Psoas muscle (tissue), 8 donors: ENCODE measurements at places on chromosomes 12 and 14.
A peak's percentile ranks its signal among the peaks of the same experiment; 100 is the strongest.

GRCh38 chr12:26378711-26379110 is 183.3 kb downstream of the SSPN start:
- no peak for DNase-seq

DNA sequence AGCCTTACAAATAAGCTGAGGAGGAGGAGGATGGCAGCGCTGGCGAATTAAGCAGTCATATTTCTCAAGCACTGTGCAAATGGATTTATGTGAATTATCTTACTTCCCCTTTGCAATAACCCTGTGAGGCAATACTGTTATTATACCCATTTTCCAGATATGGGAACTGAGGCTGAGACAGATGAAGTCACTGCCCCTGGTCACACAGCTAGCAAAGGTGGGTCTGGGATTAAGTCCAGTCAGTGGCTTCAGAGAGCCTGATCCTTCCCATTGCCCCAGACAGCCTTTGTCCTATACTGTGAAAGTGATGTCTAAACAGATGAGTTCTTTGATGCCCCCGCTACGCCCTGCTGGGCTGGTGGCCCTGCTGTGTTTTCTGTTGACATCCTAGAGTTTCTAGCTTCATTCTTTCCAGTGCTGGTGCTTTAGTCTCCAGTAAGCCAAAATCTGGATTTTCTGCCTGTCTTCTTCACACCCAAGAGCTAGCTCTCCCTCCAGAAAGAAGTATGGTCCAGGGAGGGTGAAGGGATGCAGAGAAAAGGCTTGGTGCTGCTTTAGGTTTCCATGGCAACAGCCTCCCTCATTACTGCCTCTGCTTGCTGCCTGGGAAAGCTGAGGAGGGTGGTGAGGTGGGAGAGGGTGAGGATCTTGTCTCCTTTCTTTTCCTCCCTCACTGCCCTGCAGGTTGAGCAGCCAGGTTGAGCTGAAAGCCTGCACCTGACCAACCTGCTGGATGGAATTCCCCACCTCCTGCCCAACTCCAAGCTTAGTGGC is 30.7 kb downstream of the TMEM63C start:
- no peak for DNase-seq

GRCh38 chr14:59632381-59632780 is 55.8 kb upstream of the CCDC175 start:
- DNase-seq, result no peak

- no peak for DNase-seq
These were observed 68.3 kb downstream of the DERA start for GRCh38 chr12:15979096-15980092.

GRCh38 chr12:130195776-130196175 is 33.5 kb downstream of the FZD10 start:
- DNase-seq, result no peak

DNA sequence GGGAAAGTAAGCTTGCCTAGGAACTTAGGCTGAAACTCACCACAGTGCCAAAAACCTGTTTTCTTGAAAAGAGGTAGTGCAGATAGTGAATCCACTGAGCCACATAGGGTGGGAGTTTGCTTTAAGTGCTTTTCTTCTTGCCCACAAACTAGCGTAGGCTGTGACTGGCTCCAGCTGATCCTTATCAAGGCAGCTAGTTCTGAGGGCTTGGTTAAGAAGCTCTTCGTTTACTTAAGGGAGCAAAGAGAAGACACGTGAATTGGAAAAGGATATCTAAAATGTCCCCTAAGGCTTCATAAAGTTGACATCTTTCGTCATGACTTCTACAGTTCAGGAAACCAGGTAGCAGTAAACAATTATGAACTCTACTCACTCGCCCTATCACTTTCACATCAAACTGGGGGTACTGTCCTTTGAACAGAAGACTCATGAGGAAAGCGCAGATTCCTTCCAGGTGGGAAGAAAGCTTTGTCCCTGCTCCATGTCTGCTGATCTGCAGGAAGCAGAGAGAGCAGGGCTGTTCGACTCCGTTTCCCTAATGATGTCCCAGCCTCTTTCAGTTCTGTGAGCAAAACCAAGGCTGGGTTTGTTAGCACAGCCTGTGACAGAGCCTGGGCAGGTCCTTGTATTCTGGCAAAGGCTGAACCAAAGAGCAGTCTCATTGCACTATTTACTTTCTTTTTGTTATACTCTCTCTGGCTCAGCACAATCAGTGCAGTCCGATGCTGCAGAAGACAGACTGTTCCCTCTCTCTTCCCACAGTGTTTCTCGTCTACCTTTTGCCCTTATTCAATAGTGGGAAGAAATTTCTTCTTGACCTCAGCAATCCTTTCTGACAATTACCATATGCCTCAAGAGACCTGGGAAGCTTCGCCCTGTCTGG is 93.5 kb upstream of the ETV6 start:
- no peak for DNase-seq

DNA sequence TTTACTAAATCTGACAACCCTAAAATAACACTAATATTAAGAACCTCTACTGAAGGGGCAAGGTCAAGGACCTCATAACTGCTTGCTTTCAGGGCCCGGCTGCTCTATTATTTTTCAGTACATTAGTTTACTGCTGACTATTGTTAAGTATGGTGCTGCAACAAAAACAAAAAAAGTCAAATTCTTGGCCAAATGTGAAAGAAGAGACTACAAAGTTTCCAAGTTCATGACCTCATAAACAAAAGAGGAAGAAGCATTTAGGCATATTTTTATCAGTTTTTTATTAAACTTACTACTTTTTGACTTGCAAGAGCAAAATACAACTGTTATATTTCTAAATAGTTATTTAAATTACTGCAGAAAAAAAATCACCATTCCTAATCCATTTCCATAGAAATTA is 109.8 kb upstream of the GPHB5 start:
- DNase-seq, result no peak

DNA sequence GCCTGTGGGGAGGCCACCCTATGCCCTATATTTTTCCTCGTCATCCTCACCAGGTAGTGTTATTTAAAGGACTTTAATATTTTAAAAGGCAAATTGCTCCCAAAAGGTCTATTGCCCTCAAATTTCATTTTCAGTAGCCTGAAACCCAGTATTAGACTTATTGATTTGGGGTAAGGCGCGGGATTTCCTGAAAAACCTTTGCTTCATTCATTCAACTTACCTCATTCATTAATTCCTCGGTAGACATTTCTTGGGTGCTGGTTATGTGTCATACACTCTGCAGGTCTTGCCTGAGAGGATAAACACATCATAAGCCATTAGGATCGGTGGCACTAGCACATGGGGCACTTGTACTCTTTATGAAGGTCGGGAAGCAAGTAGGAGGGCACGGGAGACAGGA is 99.2 kb downstream of the ARF6 start:
- no peak for DNase-seq

DNA sequence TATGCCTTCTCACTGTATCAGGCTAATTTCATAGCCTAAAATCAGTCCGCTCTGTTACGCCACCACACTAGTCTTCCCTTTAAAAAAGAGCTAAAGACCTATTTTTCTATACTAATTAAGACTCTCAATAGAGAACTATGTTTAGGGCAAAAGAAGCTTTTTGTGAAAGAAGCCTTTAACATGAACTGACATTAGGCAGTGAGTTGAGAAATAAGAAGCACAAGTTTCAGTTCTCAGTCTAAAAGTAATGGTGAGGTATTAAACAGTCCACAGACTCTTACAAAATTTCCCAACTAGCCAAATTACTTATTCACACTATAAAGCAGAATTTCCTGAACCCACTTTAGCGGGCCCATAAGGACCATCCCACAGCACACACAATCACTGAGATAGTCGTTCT is 93.7 kb downstream of the SOX5 start:
- no peak for DNase-seq

DNA sequence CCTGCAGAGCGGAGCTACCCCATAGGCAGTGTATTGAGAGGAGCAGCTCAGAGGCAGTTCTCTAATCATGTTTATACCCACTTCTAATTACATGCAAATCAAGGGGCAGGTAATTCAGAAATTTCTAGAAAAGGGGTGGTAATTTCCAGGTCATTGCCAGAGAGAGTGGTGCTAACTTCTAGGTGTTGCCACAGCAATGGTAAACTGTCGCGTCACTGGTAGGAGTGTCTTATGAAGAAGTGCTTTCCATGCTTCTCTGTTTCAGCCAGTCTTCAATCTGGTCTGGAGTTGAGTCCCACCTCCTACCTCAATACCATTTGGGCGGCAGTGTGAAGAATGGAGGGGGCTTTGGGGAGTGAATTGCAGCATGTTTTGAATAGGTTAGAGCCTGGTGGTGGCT is 8.5 kb upstream of the AMN1 start:
- no peak for DNase-seq

DNA sequence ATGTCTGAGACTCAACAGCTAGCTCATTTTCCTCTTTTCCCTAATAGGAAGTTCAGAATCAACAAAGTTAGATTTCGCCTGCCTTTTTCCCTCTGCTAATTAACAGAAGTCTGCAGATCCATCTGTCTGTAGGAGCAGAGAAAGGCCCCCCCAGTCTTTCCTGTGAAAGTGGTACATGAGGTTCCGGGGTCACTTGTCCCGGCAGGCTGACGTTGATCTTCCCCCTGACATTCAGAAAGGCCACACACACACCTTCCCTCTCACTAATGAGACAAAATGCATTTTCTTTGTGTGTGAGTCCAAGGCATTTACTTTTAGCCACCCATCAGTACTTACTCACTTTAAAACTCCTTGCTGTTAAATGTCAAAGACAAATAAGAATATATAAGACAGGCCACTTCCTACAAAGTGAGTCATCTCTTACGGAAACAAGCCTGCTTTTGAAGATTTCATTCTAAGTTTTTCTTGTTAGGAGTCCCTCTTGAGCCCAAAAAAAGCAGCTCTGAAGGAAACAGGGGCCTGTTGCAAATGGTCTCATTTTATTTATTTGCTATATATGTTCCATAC is 138.7 kb downstream of the TTC7B start:
- DNase-seq, result no peak

GRCh38 chr12:49352351-49352750 is 5.7 kb downstream of the DNAJC22 start:
- no peak for DNase-seq

GRCh38 chr14:93954900-93955849 is 21.2 kb downstream of the ASB2 start:
- DNase-seq, result peak; percentile 54

- DNase-seq, result no peak
These were observed 595 bp upstream of the METAP2 start for GRCh38 chr12:95473231-95473883.

DNA sequence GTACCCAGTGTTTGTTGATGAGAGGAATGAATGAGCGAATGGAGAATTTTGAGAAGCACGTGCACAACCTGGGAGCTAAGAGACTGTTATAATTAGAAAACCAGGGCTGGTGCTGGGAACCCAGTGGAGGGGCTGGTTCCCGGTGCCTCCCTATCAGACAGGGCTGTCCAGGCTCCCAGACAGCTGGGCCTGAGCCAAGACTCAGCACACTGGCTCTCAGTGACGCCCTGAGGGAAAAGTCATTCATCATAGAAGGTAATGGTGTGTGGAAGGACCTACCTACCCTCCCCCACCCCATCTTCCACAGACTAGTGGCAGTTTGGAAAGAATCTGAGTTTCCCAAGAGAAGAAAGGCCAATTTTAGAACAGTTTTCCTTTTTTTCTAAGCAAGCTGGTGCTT is 34.7 kb downstream of the KCNA5 start:
- no peak for DNase-seq

GRCh38 chr14:54772451-54772881 is 130.2 kb downstream of the GCH1 start:
- no peak for DNase-seq

GRCh38 chr12:118033323-118033722 is 16.8 kb downstream of the RFC5 start:
- DNase-seq, result no peak

DNA sequence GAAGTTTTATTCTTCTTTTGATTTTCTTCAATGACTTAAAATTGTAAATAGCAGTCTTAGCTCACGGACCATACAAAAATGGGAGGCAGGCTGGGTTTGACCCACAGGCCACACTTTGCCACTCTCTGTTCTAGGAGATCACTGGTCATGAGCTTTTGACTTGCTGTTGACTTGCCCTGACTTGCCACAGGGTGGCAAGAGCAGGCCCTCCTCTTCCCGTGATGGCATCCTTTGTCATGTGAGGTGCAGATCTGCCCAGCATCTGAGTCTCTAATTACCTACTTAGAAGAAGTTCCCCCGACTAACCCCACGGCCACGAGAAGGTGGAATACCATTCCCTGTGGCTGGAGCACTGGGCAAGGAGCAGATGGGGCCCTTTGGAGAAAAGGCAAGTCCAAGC is 81.0 kb upstream of the SCAF11 start:
- DNase-seq, result no peak

DNA sequence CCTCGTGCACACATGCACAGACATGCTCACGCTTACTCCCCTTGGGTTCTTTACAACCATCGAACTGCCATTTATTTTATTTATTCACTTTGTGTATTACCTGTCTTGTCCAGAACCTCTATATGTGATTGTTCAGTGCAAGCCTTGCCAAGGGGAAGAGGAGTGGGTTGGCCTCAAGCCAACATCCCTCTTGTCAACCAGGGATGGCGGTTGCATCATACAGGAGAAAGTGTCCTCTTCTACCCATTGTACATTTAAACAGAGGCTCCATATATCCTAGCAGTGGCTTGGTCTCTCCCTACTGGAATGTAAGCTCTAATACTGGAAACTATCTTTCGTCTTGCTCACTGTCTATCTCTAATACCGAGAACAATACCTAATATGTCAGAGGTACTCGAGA is 108.4 kb downstream of the C12orf42 start:
- DNase-seq, result no peak

- no peak for DNase-seq
These were observed 131.9 kb downstream of the SMOC1 start for GRCh38 chr14:70011098-70011497.
